Stimulated activated CD8-positive, alpha-beta memory T cell treated with anti-CD3 and anti-CD28 coated beads, Interleukin-15, amount 100 ng/mL, for 24 hours (primary cell): ENCODE measurements at places on chromosomes 4 and X.

DNA sequence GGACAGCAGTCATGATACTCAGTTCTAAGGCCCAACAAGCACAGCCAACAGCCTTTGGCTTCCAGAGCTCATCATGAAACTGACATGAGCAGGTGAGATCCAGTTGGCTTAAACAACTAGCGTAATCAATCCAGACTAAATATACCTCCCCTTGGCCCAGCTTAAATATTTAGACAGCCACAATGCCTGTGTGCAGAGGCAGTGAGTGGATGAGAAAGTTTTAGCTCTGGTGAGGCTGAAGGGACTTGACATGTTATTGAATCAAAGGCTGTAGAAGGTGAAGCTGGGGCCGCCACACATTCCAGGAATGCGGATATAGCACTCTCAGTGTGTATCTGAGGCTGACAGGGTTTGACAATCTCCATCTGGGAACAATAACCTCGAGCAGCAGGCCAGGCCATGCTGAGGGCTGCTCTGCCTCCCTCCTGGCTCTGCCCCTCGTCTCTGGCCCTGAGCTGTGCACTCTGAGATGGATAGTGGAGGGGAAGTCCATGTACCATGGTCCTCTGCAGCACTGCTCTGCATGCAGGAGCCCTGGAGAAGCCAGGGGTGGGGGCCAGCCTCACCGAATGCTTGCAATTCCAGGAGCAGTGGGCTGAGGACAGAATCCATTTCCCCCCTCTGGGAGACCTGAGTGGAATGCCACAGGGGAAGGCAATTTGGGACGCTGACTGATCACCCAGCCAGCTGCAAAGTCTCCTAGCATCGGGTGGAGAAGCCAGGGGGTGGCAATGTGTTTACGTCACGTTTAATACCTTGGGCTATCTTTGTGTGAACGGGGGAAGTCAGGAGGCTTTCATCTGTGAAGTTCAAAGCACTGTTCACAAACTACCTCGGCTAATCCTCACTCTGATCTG is 37.3 kb upstream of the RASL11B start:
- DNase-seq, result no peak

DNA sequence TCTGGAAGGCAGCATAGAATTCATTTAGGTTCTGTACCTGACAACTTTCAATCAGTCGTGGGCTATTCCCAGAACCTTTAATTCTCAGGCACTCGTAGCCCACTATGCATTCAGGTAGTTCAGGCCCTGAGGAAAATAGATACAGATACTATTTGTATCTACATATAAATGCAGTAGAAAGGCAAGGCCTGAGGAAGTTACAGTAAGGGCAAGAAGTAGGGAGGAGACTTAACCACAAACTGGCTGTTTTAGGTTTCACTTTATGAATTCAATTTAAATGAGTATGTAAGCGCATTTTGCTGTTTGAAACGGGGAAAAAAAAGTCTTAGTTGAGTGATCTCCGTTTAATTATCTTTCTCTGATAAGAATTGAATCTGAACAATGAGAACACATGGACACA is 529.4 kb upstream of the ATOH1 start:
- no peak for DNase-seq

DNA sequence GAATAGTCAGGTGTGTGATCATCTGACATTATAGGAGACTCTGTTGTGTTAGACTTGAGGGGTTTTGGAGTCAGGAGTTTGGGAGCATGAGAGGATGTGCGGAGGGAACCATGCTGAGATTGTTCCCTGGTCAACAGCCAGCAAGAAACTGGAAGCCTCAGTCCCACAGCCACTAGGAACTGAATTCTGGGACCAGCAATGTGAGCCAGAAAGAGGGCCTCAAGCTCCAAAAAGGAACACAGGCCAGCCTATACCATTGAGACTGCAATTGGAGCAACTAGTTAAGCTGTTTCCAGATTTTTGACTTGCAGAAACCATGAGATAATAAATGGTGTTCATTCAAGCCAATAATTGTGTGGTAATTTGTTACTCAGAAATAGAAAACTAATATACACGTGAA is 8.7 kb upstream of the ADH1B start:
- no peak for DNase-seq

GRCh38 chr4:11720292-11720691 is 291.6 kb upstream of the HS3ST1 start:
- DNase-seq, result no peak

- DNase-seq, result no peak
These were observed 101.4 kb downstream of the ARHGAP10 start for GRCh38 chr4:147833254-147833653.

- no peak for DNase-seq
These were observed 188.2 kb downstream of the MAML3 start for GRCh38 chr4:139965789-139966188.

DNA sequence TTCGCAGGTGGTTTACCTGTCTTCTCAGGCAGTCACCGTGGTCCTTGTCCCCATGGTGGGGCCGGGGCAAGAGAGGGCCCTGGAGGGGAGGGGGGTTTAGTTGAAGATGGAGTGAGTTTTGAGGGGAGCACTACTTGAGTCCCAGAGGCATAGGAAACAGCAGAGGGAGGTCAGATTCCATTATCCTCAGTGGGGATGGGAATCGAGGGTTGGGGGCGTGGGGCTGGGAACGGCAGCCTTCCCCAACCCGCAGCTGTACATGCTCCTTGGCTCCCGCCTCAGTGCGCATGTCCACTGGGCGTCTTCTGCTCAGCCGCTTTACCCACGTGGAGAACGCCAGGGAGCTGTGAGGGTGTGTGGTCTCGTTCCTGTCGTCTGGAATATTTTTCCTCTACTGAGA is at the start of gene GAGE10:
Gene GAGE10 (plus strand): TSS at position 301 of the 400 bp plus-strand sequence. CDS start 1,214 bp downstream, outside the sequence.
- DNase-seq, result no peak

GRCh38 chr4:86917212-86918039 is 17.4 kb upstream of the AFF1 start:
- no peak for DNase-seq

GRCh38 chr4:85391071-85391470 is 83.9 kb upstream of the ARHGAP24 start:
- DNase-seq, result no peak

DNA sequence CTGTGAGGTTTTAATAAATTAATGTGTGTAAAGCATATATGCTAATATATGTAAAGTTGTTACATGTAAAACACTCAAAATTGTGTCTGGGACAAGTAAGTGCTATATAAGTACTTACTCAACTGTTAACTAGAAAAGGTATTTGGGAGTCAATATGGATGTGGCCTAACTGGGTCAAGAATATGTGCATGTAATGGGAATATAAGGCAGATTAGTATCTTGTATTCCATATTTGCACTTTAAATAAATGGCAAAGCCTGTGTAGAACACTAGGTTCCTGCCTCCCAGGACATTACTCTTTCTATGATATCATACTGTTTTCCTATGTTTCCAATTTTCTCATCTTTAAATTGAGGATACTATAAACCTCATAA is 270.6 kb downstream of the FBXO8 start:
- DNase-seq, result no peak

- DNase-seq, result no peak
These were observed 56.7 kb downstream of the ANK2 start for GRCh38 chr4:113106108-113106507.

- DNase-seq, result no peak
These were observed 126.7 kb upstream of the VCX2 start for GRCh38 chrX:8297766-8298165.

DNA sequence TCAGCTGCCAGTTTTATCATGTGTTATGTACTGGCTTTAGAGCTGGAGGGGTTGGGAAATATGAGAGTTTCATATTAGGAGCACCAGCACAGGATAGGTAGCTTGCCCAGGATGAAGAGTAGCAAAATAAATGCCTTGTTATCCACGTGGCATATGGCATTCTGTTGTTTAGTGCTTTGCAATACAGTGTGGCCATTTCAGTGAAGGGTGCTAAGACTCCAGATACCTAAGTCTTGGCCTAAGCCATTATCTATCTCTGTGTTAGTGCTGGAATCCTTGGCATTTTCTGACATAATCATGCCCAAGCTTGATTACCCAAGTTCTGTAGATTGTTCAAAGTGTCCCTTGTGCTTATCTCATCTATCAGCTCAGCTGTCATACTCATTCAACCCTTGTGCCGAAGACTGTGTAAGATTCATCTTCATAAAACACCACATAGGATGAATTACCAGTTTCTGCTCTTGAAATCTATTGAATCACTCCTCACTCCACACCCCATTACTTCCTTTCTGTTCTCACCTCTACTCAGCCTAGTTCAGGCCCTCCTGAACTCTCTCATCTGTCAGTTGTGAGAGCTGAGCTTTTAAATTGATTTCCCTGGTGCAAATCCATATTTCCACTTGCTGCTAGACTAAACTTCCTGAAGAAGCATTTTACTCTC is 73.5 kb downstream of the CLCN5 start:
- no peak for DNase-seq

GRCh38 chr4:185749858-185750257 is 62.1 kb downstream of the SORBS2 start:
- DNase-seq, result no peak

DNA sequence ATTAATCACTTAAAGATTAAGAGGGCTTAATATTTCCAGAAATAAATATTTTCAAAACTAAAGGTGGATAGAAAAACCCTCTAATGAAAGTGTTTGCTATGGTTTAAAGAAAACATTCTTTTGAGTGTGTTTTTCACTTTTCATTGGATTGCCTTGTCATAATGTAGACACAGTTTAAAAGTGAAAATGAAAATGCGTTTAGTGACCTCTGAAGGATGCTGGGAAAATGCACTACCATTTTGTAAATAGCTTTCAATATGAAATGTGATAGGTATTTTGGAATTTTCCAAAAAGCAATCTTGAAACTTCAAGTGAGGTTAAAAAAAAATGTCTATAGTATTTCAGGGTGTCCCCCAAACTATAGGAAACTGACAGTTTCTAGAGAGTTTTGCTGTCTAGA is 642.2 kb downstream of the C4orf33 start:
- no peak for DNase-seq

- DNase-seq, result no peak
These were observed 210.7 kb downstream of the PPP3CA start for GRCh38 chr4:101136373-101137370.

GRCh38 chr4:40264497-40264896 is 67.7 kb downstream of the RHOH start:
- no peak for DNase-seq

DNA sequence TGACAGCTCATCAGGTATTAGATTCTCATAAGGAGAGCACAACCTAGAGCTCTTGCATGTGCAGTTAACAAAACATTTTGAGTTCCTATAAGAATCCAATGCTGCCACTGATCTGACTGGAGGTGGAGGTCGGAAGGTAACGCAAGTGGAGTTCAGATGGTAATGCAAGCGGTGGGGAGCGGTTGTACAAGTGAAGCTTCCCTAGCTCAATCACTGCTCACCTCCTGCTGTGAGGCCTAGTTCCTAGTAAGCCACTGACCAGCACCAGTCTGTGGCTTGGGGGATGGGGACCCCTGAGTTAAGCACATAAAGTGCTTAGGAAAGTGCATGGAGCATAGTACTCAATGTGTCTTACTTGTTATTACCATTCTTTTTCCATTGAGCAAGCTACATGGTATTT is 983.2 kb upstream of the IGFBP7 start:
- DNase-seq, result no peak

DNA sequence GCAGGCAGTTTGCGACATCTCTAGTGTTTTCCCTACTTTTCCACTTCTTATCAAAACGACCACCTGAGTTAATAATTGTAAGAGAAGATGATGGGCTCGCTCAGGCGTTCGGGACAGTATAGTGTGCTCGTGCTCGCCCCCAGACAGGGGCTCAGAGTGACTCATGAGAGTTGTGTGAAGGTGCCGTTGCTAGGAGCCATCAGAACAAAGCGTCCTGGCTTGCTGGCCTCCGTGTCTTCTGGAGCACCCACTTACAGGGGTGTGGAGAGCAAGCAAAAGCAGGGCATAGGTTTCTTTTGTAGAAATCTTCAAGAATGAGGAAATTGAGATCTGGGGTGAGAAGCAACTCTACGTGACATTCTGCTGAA is 73.0 kb upstream of the ADGRG2 start:
- DNase-seq, result no peak

DNA sequence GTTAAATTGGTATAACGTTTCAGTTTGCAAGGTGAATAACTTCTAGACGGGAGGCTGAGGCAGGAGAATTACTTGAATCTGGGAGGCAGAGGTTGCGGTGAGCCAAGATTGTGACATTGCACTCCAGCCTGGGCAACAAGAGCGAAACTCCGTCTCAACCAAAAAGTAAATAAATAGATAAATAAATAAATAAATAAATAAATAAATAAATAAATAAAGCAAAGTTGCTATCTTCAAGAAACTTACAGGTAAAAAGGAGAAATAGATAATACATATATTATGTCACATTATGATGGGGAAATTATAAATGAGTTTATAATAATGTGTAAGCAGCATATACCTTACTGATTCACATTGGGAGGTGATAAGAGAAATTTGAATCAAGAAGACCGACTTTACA is 1966.0 kb downstream of the PCDH7 start:
- DNase-seq, result no peak

GRCh38 chrX:139290310-139290709 is 240.2 kb upstream of the F9 start:
- no peak for DNase-seq

GRCh38 chr4:74873545-74874301 is 59.2 kb upstream of the PARM1 start:
- DNase-seq, result no peak

DNA sequence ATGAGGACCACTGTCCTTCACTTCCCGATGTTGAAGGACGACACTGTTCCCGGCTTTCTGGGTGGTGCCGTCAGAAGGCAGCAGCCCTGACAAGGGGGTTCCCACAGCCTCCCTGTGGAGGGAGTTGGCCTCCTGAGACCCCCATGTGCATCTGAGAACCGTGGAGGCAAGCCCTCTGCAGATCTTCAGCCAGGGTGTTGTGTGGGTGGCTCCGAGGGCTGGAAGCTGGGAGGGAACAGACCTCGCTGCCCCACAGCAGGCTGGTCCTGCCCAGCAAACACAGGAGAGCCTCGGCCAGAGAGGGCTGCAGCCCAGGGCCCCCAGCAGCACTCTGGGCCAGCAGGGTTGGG is 16.2 kb downstream of the DGKQ start:
- DNase-seq, result no peak

GRCh38 chr4:145865274-145865941 is 73.2 kb downstream of the ZNF827 start:
- DNase-seq, result no peak

GRCh38 chr4:175531405-175532091 is 280.5 kb downstream of the GPM6A start:
- DNase-seq, result no peak

GRCh38 chr4:182925298-182925757 is 8.1 kb upstream of the DCTD start:
- DNase-seq, result no peak

- no peak for DNase-seq
These were observed 10.3 kb downstream of the FAM3A start for GRCh38 chrX:154505734-154506133.

DNA sequence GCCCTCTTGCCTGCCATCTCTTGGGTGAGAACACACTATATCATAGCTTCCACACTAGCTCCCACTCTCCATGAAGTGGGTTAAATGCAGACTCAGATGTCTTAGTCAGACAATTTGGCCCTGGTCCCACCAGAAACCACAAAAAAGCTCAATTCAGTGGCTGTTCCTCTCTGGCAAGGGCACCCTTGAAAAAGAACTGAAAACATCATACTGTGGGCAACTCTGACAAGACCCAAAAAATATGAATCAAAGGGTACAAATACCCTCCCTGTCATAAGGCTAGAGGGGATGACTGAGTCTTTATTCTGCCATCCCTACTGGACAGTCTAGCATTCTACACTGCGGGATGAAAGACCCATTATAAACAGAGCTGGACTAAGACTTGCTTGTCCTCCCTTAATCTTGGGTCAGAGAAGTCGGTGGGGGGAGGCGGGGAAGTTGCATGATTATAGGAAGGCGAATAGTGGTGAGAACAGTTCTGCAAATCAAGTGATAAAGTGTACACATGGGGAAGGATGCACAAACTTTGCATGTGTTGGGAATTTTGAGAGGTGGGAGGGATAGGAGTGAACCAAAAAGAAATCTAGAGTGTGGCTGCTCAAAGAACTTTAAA is 172.1 kb downstream of the OPHN1 start:
- no peak for DNase-seq
